Motor neuron (in vitro differentiated cells): ENCODE measurements at places on chromosomes 11 and 22. TPM values are rescaled to one million over a fixed set of nuclear protein-coding genes. Genes with fewer than 3 reads are reported as not detected.

The GDPD4 gene
- 0.10 TPM in 1 of 2 replicates, not detected in the other for total RNA-seq

The HORMAD2 gene
- total RNA-seq: 0.11 and 0.25 TPM in 2 replicates

The HPX gene
- 2.7 and 3.0 TPM in 2 replicates for total RNA-seq

The GAB4 gene
- total RNA-seq: not detected in 2 replicates

The NELL1 gene
- total RNA-seq: 16.1 and 30.4 TPM in 2 replicates

The C11orf21 gene
- 0.36 and 1.2 TPM in 2 replicates for total RNA-seq

The CBLIF gene
- not detected in 2 replicates for total RNA-seq
